ENCODE measurements at places on chromosomes 11 and 22.

DNA sequence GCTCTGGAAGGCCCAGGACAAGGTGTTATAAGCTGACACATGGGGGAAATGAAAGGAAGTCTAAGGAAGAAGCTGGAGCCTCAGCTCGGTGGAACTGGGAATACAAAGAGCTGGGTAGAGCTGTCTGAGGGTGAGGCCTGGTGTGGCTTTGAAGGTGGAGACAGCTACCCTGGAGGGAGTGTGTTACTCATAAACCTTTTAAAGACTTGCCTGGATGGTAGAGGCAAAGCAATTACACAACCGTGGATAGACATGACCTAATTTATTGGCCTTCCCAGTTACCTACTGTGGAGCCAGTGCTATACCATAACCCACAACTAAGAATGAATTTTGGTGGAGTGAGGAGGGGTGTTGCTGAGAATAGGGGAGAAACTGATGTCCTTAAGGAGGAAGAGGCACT is 22.6 kb downstream of the EXPH5 start:
- DNase-seq, result no peak

GRCh38 chr11:6307876-6308275 is 12.4 kb downstream of the CAVIN3 start:
- no peak for DNase-seq

DNA sequence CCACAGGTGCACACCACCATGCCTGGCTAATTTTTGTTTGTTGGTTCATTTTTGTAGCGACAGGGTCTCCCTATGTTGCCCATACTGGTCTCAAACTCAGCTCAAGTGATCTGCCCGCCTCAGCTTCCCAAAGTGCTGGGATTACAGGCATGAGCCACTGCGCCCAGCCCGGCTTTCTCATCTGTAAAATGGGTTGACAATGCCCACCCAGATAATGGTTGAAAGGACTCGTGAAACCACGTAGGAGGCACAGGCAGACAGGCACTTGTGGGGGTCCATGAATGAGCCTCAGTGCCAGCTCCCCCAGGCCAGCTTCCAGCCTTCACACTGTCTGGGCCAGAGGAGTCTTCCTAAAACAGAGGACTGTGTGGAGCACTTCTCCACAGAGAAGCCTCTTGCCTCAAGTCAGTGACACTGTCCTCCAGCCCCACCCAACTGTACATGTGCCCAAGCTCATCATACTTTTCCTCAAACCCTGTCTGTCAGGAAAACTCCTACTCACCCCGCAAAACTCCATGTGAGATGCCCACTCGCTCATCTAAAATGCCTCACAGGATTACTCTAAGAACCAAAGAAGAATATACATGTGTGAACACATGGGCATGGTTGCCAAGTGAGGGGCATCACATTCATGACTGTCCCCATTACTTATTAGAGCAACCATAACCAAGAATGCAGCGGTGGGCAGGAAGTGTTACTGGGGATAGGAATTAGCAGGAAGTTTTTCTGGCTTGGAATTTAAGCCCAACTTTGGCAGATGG is 32.1 kb upstream of the WNT7B start:
- DNase-seq, result no peak

GRCh38 chr22:22986008-22986407 is 84.3 kb upstream of the GNAZ start:
- DNase-seq, result no peak

DNA sequence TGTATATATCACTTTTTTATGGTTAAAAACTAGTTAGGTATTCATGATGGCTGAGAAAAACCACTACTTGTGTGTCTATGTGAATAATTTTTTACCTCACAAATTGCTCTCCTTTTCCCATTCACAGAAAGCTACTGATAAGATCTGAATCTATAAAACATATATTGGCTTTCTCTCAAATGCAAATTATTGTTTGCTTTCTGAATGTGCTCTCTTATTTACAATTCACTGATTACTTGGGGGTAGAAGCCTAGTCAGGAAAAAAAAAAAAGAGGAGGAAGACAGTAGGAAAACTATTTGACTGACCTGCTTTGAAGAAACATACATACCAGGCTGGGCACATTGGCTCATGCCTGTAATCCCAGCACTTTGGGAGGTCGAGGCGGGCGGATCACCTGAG is 20.5 kb downstream of the PGM2L1 start:
- no peak for DNase-seq

- DNase-seq, result no peak
Observed at GRCh38 chr11:119117004-119117706, 4.2 kb upstream of the HINFP start.

DNA sequence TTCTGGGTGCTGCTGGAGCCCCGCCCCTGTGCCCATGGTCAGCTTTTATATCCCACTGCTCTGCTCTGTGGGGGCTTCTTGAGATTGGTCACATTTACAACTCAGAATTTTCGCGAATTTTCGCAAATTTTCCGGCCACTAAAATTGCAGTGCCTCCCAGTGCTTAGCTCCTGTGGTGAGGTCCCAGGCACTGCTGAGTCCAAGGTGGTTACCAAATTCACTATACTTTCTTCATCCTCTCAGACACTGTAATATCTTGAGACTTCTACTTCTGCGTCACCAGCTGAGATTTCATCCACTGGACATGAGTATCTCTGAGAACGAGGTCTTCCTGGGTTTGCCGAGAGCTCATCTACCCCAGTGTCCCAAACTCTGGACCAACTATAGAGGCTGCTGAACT is 8.7 kb downstream of the KDM4F start:
- no peak for DNase-seq

- no peak for DNase-seq
Observed at GRCh38 chr22:25777870-25778269, 35.9 kb downstream of the MYO18B start.

- DNase-seq, result no peak
Observed at GRCh38 chr11:124115782-124116616, 749 bp downstream of the VWA5A start.

GRCh38 chr22:26552466-26552865 is 37.5 kb downstream of the TPST2 start:
- DNase-seq, result no peak

DNA sequence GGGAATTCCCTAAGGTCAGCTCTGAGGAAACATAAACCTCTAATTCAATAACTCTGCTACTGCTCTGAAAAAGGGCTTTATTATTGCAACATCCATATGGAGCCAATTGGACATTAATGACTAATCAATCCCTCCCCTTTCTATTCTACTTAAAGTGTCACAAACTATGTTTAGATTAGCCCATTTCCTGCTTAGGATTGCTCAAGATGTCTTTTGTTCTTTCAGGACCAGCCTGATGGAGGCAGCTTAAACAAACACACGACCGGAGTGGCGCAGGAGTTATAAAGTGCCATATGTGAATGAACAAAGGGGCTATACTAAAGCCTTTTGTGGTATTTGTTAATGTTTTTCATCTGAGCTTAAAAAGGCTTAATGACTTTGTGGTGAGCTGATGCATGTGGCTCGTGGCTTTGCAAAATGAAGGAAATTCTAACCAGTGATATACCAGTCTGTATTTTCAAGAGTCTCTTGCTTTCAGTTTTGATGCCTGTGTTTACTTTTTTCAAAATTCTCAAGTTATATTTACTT is 354.4 kb downstream of the SOX6 start:
- DNase-seq, result peak; percentile 85

DNA sequence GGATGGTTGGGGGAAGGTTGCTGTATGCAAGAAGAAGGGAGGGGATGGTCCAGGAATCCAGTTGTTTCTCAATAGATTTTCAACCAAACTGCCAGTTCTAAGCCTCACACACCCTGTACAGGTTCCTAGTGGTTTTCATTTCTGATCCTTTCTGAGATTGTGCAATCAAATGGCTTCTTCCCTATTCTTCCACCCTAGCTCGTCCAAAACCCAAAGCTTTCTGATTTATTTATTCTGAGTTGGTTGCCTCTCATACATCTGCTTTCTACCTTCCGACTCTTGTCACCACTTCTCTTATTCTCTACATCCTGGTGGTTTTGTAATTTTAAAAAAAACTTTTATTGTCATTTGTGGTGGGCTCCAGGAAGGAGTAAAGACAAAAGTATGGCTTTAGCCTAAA is 12.6 kb downstream of the OR5A2 start:
- DNase-seq, result no peak

DNA sequence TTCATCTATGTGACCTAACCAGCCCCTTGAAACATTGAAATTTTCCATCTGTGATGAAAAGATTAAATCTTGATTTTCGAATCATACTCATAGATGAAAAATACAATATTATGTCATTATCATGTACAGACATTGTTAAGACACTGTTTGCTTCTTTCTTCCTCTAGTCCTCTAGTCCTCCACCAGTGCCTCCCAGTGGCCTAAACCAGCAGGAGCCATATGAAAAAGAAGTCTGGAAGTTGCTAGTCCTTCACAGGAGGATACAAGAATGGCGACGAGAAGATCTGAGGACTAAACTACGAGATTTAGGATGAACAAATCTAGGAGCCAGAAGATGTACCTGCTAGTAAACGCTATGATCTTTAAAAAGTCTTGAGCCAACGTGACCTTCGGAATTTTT is 134.1 kb downstream of the SLC17A6 start:
- no peak for DNase-seq

- no peak for DNase-seq
Observed at GRCh38 chr11:68010090-68011041, at the start of gene ALDH3B1. ALDH3B1 (plus strand) TSS chr11:68010327; CDS start chr11:68015298, 4,971 bp downstream.

- DNase-seq, result no peak
Observed at GRCh38 chr11:8826901-8827560, 84.0 kb upstream of the AKIP1 start.

GRCh38 chr22:44894782-44895181 is 115.0 kb downstream of the PHF21B start:
- no peak for DNase-seq

DNA sequence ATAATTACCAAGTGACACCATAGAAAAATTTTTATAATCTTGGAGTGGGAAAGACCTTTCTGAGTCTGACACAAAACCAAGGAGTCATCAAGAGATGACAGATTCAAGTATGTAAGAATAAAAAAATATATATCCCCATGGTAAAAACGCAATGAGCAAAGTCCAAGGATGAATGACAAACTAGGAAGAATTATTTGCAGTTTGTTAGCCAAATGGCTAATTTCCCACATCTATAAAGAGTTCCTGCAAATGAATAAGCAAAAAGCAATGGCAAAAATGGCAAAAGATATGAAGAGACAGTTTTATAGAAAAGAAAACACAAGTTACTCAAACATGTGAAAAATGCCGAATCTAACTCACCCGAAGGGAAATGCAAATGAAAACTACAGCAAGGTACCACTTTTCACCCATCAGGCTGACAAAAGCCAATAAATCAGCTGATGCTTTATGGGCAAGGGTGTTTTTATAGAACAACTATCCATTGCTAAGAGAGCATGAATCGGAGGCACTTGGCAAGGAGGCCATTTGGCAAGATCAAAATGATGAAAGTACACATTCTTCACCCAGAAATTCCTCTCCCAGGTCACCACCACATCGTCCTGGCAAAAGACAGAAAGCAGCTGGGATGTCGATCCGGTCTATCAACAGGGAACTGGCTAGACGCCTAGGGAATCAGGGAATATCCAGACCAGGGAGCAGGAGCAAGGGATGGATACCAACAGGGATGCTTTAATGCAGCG is 21.1 kb upstream of the KLHL35 start:
- DNase-seq, result peak; percentile 32

DNA sequence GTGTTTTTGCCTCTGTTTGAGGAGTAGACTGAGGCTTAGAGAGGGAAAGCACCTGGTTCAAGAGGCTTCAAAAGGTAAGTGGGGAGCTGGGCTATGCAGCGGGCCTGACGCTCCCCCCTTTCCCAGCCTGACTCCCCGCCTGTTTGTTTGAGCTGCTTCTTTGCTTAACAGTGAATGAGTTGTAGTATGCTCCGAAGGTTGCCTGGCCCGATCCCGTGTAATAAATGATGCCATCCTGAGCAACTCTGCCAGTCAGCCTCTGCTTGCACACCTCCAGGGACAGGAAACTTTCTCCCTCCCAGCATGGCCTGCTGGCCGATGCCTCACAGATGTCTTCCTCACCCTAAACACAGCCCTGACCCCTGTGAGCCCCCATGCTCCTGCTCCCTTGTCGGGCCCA is 45.5 kb upstream of the TTLL12 start:
- no peak for DNase-seq

DNA sequence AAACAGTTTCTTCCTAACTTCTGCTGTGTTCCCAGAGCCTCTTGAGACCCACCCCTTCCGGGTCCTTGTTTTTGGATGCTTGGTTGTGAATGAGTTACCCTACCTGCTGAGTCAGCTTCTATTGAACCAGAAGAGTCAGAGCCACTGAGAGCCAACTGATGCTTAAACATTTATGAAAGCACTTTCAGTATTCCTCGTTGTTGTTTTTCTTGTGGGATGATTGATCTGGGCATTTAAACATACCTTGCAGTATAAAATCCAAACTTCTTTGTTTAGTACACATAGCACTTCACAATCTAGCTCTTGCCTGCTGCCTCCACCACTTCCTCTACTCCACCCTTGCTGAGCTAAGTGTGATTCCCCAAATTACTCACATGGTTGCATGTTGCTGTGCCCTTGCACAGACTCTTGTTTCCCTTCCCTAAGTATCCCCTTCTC is 5.5 kb downstream of the PRSS23 start:
- no peak for DNase-seq

- no peak for DNase-seq
Observed at GRCh38 chr11:61954851-61955421, 4.8 kb downstream of the BEST1 start.

GRCh38 chr11:27039873-27040272 is 742 bp upstream of the BBOX1 start:
- no peak for DNase-seq

DNA sequence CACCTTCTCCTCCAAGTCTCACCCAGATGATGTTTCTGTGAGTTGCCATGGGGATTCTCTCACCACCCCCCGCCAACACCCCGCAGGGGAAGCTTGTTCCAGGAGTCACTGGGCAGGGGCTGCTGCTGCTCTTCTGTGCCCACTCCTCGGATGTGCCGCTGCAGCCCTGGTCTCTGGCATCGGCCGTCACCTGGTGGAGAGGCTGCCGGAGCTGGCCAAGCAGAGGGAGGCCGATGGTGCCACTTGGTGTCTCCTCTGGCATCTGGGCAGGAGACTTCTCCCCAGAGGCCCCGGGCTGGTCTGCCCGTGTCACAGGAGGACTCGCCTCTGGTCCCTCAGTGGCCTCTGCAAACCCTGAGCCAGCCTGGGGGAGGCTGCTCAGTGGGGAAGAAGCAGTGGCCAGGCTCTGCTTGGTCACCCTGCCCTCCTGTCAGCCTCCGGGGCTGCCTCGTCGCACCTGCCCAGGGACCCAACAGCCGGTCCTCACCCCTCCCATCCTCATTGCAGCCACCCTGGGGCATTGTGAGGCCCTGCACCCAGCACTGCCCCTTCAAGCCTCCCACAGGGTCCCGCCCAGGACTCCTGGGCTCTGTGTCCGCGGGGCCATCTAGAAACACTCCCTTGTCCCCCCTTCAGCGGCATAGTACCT is 424 bp upstream of the ADORA2A start:
- no peak for DNase-seq

All from AG04450 (cell line).